ENCODE measurements at places on chromosomes 4 and X.

DNA sequence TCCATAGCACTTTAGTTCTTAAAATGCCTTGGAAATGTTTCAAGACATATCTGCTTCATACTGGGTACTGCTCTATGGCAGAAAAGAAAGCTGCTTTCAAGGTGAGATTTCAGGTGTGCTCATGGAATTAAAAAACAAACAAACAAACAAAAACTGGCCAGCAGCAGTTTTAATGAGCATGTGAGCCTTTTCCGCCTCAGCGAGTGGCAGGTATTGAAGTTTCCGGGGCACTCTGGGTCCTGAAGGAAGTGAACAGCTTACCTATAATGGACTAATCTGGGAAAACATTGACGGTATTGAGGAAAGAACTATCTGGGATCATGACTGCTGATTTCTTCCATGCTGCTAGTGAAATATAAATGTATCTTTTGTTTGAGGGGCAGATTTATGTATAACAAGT lies 194.6 kb downstream of the MAML3 start:
- DNase-seq: no peak

GRCh38 chrX:9864011-9864410 lies 77.8 kb downstream of the SHROOM2 start:
- DNase-seq: no peak

GRCh38 chr4:77073106-77073809 lies 2.5 kb downstream of the CCNI start:
- no peak for DNase-seq

DNA sequence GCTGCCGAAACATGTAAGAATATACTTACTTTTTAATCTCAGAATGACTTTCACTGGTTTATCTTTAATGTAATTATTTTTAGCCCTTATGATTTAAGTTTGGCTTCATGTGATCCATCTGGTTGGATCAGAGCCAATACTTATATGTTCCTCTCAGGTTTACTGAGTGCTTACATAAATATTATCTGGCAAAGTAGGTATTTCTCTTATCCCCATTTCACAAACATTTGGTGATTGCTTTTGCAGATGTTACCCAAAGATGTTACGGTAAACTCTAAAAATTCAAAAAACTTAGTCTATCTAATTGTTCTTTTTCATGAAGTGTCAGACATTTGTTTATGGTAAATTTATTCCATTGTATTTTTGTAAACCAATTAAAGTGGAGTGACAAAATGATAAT lies 115.0 kb upstream of the TLL1 start:
- no peak for DNase-seq

- DNase-seq: peak; percentile 78
Observed at GRCh38 chr4:8303485-8304281, 34.1 kb downstream of the HTRA3 start.

DNA sequence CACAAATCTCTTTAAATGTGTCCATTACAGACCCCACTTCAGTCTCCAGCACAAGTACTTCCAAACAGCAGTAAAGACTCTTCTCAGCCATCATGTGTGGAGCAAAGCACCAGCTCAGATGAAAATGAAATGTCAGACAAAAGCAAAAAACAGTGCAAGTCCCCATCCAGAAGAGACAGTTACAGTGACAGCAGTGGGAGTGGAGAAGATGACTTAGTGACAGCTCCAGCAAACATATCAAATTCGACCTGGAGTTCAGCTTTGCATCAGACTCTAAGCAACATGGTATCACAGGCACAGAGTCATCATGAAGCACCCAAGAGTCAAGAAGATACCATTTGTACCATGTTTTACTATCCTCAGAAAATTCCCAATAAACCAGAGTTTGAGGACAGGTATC lies 78.0 kb downstream of the SLC10A6 start:
- DNase-seq: no peak

DNA sequence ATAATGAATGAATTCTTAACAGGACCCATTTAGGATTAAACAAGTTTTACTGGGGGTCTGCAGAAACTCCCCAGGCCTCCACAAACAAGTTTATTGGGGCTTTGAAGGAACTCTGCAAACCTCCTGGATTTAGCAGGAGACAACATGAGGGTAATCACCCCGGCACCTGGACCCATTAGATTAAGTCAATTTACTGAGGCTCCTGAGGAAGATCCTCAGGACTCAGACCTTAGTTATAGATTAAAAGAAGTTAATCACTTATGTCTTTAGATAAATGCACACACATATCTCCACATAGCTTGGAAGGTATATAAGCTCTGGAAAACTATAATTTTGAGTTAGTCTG lies 29.4 kb downstream of the XG start:
- DNase-seq: no peak

DNA sequence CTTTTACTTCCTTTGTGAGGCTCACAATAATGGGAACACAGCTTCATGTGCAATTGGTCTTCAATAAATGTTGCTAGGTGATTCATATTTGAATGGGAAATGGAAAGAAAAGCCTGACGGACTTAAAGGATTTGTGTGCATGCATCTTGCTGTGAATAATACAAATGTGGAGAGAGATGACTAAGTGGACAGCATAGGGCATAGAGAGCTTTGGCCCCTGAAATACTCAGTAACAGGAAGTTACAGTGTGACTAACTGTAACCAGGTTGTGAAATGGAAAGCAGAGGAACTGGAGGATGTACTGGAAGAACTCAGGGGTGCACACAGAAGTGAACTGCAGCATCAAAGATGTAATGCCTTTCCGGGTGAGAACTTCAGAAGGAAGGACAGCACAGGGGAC lies 206.7 kb downstream of the MGST2 start:
- DNase-seq: peak; percentile 93

- no peak for DNase-seq
Observed at GRCh38 chrX:15129412-15129811, 140.5 kb downstream of the ASB9 start.

All from dermis microvascular lymphatic vessel endothelial cell (primary cell).